ENCODE measurements at places on chromosomes 16 and 17.

GRCh38 chr17:48998587-48999440, 1.6 kb downstream of the IGF2BP1 start:
- DNase-seq: peak; percentile 79

DNA sequence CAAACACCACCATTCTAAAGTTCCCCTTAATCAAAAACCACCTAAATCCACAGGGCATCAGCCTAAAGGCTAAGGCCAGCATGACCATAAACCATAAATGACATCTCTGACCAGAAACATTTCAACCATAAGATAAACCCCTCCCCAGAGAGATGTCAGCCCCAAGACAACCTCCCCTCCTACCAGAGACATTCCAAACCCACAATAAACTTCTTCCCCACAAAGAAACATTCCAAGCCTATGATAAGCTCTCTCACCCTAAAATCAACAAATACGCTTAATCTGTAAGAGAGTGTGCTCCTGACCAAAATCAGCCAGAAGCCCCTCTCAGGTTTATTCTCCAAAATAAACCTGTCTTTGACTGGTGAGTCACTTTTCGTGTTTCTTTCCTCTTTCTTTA, 54.8 kb downstream of the SLFN5 start:
- DNase-seq: peak; percentile 39

- no peak for DNase-seq
These were observed 15.2 kb downstream of the CDK5R1 start for GRCh38 chr17:32502013-32502412.

- DNase-seq: peak; percentile 43
These were observed 34.0 kb downstream of the NEUROD2 start for GRCh38 chr17:39573447-39574298.

DNA sequence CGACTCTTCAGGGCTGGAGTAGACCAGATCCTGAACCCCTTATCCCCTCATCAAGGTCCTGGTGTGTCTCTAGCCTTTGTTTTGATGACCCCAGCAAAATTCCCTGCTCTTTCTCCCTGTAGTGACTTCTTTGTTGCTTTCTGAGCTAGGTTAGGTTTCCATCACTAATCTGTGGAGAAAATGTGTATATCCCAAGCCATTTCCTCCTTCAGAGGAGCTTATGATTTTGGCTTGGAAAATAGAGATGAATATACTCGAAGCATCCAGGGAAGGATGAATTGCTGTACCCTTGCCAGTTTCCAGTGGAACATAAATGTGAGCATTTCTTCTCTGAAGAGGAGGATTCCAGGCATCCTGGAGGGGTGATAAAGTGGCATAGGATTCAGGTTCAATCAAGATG, 55.8 kb downstream of the KSR1 start:
- DNase-seq: no peak

DNA sequence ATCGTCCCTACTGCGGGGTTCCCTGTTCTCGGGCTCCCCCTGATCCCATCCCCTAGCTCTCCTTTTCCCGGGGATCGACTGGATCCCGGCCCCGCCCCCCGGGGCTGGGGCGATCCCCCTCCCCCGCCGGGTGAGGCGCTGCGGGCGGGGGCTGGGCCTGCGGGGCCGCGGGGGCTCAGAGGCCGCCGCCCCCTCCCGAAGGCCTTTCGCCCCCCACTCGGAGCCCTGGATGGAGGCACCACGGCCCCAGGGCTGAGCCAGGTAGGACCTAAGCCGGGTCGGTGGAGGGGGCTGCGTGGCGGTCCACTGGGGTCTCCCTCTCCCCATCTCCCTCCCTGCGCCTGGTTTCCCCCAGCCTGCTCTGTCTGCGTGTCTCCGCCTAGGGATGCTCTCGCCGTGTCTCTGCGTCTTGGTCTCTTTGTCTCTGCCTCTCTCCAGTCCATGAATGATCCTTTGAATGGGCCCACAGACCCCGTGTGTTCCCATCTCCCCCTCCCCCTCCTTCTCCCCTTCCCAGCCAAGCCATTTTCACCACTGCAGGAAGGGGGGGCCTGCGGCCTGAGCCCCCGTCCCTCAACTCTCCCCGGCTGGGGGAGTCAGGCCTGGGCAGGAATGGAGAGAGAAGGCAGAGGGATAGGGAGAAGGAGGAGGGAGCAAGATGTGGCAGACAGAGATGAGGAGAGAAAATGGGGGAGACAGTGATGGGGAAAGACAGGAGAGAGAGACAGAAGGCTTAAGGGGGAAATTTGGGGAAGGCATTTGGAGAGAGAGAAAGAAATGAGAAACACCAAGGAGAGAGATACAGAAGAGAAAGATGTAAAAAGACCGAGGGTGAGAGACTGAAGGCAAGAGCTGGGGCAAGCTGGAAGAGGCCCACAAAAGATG, 1.7 kb upstream of the TMEM256 start:
- DNase-seq: no peak

GRCh38 chr17:29151567-29151966, 28.6 kb downstream of the MYO18A start:
- peak; percentile 41 for DNase-seq

DNA sequence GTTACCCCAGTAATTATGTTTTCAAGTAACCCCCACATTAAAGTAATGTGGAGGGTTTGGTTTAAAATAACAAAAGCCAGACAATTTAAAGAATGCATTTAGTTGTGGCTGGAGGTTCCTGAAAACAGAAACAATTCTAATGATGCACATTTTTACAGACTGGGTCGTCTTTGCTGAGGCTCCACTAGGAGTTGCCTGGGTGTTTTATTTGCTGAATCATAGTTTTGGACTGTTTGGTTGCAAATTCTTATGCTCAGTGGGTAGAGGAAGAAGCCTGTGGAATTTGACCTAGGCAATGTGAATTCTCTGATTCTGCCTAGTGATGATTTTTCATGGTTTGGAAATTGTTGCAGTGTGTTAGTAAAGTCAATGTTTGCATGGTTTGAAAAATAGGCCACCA, 16.3 kb downstream of the SHISA9 start:
- peak; percentile 30 for DNase-seq

GRCh38 chr16:89349947-89350633, 132.6 kb downstream of the ZNF778 start:
- DNase-seq: no peak

GRCh38 chr17:65556910-65557348, 4.5 kb downstream of the AXIN2 start:
- no peak for DNase-seq

DNA sequence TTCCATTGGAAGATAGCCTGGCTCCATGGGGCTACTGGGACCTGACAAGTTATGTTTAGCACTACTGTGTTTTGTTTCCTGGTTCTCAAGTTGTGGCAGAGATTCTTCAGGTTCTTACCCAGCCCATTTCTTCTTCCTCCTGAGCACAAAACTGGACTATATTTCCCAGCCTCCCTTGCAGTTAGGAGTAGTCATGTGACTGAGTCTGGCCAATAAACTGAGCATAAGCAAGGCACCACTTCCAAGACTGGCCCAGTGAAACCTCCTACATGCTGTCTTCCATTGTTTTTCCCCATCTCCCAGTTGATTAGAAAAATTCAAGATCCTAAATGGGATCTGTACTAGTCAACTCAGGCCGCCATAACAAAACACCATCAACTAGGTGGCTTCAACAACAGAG, 28.2 kb upstream of the RBBP6 start:
- DNase-seq: no peak

DNA sequence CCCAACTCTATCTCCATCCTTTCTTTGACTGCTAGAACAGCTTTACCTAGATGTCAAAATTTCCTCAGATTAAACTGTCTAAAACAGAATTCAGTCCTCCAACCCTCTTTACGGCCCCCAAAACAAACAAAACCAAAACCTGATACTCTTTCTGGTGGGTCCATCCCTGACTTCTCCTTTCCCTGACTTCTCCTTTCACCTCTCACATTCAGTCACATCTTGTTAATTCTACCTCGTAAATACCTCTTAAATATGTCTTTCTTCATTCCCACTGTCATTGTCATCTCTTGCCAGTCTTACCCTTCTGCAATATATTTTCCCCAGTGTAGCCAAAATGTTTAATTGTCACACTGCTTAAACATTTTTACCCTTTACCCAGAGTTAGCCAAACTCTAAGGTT, 4.6 kb downstream of the PPM1E start:
- DNase-seq: no peak

DNA sequence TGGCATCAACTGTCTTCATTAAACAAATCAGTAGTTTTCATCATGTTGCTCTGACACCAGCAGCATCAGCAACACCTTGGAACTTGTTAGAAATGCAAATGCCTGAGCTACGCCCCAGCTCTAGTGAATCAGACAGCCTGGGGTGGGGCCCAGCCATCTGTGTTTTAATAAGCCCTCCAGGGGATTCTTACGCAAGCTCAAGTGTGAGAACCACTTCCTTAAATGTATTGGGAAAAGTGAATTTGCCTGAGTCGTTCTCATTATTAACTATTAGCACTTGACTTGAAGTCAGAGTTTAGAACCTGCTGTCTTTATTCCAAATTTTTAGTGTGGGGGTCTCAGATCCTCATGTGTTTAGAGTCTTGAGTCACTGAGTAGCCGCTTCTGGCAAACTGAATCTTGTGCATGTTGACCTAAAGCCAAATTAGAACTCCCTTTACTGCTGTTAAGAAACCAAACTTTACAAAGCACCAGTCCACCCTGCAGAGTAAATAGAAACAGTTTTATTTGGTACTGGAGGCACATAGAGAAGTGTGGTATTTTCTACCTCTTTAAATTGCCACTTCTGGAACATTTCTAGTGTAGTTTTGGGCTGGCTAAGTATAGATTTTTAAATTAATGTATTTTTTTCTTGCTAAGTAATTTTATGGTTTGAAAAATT, 137.4 kb upstream of the COX10 start:
- peak; percentile 69 for DNase-seq

DNA sequence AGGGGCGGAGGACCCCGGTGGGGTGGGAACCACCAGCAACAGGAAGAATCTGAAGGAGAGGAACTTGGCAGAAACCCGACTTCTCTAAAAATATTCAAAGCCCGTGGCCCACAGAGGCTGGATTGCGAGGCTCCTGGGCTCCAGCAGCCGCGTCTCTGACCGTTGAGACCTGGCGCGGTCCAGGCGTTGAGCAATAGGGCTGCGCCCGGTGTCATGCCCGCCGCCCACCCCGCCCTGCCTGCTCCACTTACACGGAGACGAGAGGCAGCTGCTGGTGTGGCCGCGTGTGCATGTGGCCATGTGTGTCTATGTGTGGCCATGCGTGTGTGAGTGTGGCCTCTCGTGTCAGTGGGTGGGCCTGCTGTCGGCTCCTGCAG, 83.6 kb downstream of the IRF8 start:
- DNase-seq: no peak

- no peak for DNase-seq
These were observed 97.2 kb downstream of the RAP1GAP2 start for GRCh38 chr17:2893422-2893914.

GRCh38 chr16:9603316-9603715, 511.9 kb downstream of the HAPSTR1 start:
- DNase-seq: no peak

- no peak for DNase-seq
These were observed 8.7 kb downstream of the ERCC4 start for GRCh38 chr16:13928646-13929045.

DNA sequence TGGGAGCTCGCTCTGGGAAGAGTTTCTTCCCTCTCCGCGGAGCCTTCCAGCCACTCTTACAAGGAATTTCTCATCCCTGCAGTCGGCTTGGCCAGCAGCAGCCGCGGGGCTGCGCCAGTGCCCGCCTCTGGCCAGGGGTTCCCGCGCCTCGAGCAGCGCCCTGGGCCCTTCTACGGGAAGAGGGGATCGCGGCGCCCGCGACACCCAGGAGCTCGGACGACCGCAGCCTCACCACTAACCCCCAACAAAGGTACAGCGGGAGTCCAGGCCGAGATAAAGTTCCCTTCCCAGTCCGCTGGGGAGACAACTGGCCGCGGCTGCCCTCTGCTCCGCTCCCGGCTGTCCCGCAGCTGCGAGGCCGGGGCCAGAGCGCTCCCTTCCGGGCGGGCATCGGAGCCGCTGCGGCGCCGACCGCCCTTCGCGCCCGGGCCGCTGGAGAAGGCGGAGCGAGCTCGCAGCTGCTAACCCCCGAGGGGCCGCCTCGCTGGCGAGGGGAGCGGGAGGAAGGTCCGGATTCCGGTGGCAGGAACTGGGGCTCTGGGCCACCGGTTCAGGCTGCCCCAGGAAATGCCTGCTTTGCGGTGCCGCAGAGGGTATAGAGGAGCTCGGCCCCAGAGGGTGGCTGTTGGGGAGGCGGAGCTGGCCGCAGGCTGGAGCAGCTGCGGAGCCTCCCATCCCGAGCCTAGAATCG, 3.6 kb upstream of the HS3ST3B1 start:
- DNase-seq: peak; percentile 70

DNA sequence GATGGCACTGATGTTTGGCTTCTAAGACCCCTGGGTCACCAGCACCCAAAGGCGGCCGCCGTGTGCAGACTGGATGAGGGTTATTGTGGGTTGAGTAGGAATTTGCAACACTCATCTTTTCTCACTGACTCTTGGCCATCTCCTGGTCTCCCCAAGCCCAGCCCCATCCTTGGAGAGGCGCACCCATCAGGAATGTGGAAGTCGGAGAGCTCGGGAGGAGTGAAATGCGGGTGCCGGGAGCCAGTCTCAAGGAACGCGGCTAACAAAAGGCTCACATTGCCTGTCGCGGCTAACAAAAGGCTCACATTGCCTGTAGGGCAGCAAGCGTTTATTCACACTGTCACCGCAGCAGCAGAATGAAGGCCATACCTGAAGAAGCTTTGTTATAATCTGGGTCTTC, 248.6 kb downstream of the FOXL1 start:
- peak; percentile 32 for DNase-seq

DNA sequence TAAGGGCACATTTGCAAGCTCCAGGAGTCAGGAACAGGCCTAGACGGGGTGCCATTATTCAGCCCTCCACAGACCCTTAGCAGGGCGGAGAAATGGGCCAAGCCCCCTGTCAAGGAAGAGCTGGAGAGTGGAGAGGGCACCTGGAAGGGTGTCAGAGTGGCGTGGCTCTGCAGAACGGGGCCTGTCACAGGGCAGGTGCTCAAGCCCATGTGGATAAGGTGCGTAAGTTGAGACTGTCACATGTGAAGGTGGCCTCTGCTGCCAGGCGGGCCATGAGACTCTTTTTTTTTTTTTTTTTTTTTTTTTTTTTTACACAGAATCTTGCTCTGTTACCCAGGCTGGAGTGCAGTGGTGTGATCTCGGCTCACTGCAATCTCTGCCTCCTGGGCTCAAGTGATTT, 12.0 kb upstream of the CRISPLD2 start:
- no peak for DNase-seq

DNA sequence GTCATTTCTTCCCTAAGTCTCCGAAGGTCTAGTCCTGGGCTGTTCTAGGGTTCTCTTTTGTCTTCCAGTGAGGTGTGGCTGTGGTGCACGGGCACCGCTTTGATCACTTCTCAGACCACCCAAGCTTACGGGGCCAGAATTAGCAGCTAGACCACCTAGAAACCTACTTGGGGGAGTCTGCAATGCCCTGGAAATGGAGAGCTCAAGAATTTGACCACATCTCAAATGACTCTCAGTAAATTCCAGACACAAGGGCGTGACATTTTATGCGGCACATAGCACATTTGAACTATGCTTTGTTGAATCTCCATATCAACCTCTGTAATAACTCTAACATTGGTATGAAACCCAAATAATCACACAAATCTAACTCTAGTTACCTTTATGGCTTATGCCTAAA, 24.9 kb downstream of the TRIM16 start:
- no peak for DNase-seq

GRCh38 chr17:65103896-65104295, 33.3 kb upstream of the RGS9 start:
- DNase-seq: no peak
